HL-60 (cell line): ENCODE measurements at places on chromosomes 2 and 18.

- DNase-seq = no peak
These were observed 53.9 kb upstream of the RAB27B start for GRCh38 chr18:54774423-54774822.

DNA sequence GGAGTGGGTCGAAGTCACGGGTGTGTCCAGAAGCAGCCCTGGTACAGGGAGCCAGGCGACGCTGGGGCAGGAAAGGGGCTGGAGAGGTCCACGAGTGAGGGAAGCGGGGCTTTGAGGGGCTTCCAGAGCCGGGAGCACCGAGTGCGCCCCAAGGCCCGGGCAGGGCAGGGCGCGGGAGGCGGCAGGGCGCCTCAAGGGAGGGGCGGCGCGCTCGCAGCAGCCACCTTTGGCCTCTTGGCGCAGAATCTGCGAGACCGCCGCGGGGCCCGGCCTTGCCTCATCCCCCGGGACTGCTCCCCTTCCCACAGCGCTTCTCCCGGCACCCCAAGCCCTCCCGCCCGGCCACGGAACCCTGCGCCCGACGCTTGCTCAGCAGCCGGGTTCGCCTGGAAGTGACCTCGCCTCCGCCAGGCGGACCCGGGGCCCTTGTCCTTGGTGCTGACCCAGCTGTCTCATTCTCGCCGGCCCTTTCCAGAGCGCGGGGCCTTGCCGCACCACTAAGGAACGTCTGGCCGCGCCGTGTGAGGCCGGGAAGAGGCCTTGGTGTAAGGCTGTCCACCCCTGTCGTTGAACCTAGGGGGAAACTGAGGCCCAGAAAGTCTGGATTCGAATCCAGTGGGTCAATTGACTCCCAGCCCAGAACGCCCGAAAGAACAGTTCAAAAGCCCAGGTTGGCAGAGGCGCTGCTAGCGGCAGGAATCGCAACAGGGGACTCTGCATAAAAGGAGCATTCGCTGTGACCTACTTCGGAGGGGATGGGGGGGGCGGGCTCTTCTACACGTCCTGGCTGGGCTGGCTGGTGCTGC is 584 bp upstream of the DNER start:
- peak; percentile 42 for DNase-seq

DNA sequence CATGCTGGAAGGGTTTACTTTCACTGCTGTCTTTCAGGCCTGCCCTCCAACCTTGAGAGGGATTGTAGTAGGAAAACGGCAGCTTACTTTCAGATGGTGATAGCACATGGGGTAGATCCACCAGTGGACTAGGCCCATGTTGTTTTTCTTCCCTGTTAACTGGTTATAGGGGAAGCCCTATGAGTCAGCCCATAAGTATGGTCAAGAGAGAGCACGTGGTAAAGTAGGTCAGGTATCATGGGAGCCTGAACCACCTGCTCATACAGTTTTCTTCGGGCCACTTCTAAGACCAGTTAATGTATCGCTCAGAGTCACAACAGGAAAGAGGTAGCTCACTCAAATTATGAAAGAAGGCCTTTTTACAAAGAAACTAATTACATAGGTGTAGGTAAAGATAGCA is 33.0 kb downstream of the PDK1 start:
- DNase-seq = no peak

DNA sequence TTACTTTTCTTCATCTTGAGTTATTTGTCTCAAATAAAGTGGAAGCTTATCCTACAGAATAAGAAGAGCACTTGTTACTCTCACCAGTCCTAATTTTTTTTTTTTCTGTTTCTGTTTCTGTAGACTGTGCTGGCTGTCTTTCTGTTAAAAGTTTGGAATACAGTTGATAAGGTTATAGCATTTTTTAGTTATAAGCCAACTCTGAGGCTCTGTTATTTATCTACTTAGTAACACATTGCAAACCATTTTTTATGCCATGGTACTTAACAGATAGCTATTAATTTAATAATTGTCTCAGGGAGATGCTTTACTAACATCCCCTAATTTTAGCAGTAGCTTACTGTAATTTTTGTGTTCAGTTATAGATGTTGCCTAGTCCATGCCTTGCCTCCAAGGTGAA is 37.9 kb downstream of the CREB1 start:
- no peak for DNase-seq

DNA sequence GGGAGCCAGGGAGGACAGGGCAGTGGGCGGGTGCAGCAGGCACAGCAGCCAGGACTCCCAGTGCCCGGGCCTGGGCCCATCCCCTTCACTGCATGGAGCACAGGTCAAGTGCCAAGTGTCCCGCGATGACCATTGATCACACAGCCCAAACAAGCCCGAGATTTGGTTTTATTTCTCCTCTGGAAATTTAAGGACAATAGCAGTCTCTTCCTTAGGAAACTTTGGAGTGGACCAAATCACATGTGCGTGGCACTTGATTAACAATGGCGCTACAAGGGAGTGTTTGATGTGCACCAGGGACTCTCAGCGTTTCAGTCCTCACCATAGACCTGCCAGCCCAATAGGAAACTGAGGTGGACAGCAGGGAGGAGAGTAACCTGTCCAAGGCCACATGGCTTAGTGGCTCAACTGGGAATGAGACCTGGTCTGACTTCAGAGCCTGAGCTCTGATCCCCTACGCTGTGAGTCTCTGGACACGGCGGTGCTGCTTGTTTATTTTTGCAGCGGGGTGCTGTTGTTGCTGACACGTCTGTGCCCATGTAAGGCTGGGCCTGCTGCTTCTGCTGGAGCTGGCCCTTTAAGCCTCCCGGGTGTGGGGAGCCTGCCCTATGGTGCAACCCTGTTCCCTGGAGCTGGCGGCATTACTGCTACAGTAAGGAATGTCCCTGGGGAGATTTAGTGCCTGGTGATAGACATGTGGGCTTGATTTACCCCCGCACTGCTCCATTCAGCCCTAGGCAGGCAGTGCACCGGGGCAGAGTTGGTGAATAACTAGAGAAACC is 194.2 kb downstream of the INHBB start:
- DNase-seq = no peak

DNA sequence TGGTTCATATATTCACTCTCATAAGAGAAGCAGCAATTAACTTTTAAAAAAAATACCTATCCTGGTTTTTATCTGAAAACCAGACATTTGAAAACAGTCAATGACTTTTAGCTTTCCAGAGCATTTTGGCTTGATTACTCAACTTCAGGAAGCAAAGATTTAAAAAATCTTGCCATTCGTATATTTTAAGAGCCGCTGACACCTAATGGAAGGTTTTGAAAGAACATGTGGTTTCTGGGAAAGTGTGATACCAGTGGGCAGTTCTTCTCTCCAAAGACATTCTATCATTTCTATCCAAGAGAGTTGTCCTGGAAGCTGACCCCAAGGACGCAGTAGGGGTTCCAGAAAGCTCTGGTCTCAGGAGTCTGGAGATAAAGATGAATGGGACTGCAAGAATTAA is 234.7 kb downstream of the TTC32 start:
- DNase-seq = no peak

GRCh38 chr2:46549166-46549844 is 69.9 kb downstream of the TMEM247 start:
- no peak for DNase-seq

GRCh38 chr2:11305338-11305737 is 39.1 kb downstream of the ROCK2 start:
- no peak for DNase-seq

- DNase-seq = no peak
These were observed 87.8 kb upstream of the TFCP2L1 start for GRCh38 chr2:121372721-121373353.

DNA sequence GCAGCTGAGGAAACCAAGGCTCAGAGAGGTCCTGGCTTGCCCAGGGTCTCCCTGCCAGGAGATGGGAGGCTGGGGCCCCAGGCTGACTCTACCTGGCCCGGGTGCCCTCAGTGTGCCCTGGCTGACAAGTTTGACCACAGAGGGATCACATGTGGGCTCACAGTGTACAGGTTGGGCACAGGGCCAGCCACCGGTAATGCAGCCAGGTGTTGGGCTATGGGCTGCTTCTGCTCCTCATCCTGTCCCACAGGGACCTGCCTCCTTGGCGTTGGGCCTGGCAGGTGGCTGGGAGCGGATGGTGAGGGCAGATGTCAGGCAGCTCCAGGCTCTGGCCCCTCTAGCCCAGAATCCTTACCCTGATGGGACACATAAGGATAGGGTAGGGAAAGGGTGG is 250.5 kb downstream of the LOXHD1 start:
- no peak for DNase-seq

DNA sequence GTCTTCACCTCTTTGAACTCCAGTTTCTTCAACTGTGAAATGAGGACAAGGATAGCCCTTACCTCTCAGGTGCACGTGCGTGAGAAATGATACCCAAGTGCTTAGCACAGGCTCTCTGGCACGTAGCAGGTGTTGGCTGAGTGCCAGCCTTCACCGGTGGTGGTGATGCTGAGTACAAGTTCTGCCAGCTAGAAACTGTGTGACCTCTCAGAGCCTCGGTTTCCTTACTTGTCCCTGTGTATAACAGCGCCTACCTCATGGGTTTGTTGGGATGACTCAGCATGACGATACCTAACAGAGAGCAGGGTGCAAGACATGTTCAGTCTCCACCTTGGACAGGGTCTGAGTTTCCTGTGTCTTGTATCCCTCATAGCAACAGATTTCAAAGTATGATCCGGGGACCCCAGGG is 205.1 kb downstream of the TNS1 start:
- DNase-seq = no peak

DNA sequence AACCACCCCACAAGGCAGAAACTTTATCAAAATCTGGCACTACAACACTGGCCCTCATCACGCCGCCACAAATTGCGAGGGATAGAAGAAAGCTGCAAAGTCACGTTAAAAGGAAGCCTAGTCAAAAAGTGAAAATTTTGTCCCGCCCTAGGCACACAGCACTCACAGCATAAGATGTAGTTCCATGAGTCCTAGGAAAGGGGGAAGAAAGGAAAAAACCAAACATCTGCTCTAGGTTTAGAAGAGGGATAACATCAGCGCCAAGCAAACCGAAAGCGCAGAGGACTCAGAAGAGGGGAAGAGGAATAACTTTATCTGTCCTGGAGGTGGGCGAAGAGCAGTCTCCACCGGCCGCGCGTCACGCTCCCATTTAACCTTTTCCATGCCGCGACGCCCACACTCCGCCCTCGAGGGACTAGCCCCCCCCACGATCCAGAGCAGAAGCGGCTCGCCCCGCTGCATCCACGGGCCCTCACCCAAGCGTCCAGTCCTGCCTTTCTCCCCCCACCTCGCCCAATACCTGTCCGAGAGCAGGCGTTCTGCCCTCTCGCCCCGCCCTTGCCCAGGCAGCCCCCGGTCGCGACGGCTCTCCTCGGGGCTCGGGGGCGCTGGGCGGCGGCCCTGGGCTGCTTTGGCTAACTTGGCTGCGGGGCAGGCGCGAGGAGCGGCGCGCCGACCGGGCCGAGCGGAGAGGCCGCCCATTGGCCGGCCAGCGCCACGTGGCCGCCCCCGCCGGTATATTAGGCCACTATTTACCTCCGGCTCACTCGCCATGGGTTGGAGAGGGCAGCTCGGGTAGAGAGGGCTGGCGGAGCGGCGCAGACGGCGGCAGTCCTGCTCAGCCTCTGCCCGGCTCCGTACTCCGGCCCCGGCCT is at the start of gene HOXD1:
HOXD1 (plus strand) TSS at position 770 of the 875 bp plus-strand sequence. CDS start 134 bp downstream, outside the sequence.
- no peak for DNase-seq

DNA sequence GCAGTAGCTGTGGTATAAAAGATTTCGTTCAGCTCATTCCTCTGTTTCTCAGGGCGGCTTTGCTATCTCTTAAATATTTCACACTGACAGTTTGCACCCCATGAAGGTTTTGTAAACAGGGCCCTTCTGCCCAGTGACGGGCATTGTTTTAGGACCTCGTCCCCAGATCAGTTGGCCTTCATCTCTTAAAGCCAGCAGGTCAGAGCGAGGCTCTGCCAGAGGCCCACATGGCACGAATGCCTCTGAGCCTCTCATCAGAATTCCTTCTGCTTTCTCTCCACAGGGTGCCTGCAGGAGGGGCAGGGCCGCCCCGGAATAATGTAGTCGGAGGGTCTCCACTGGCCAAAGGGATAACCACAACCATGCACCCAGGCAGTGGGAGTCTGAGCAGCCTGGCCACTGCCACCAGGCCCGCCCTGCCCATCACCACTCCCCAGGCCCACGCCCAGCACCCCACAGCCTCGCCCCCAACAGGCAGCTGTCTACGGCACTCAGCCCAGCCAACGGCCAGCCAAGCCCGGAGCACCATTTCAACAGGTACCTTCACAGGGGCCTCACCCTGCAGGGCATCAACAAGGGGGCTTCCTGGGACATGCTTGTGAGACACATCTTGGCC is 177.0 kb downstream of the SEPTIN10 start:
- no peak for DNase-seq

- DNase-seq = no peak
These were observed 12.5 kb downstream of the SDC1 start for GRCh38 chr2:20212459-20212870.

- no peak for DNase-seq
These were observed 308.9 kb upstream of the ATP5MC3 start for GRCh38 chr2:175490360-175490791.

DNA sequence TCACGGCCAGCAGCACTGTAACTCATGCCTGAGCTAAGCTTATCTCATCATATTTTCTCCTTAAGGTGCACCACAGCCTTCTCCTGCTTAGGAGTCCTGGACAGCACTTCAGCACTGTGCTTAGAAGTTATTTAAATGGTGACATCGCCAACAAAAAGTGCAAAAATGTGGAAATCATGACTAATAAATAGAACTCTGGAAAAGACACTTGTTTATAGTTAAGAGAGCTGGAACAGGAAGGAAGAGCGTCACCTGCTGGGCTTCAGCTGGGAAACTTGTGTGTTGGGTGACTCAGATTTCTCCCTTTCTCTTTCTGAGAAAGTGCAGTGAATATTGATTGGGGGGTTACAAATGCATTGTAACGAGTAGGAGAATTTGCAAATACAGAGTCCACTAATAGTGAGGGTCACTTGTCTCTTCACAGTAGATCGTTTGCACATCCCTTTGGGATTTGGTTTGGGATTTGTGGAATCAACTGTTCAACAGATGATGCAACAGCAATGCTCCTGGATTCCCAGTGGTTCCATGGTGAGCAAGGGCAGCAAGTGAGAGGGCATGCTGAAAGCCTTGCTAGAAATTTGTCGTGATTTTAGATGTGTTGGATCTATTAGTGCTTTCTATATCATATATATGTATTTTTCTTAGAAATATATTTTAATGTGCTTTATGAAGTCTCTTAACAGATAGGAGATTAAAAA is 84.2 kb downstream of the DOK6 start:
- DNase-seq = no peak

DNA sequence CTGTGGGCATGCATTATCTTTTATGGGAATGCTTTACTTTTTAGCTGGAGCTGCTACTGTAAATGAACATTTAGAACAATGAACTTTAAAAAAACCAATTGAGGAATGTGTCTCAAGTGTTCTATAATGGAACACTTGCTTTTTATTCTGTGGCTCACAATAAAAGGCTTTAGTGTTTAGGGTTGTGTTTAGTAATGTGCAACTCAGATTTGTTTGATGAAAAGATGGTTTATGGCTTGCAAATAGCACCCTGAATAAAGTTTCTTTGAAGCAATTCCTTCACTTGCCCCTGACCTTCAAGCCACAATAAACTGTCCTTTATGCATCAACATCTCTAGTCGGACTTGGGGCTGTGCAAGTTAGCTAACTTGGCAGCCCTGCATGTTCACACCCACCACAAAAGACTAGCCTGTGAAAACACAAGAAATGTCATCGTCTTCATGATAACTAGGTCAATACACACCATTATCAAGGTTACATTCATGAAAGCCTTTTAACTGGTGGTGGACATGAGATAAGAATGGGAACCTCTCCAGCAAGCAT is 98.7 kb downstream of the MYO1B start:
- no peak for DNase-seq

GRCh38 chr2:49753344-49753985 is 599.1 kb upstream of the FSHR start:
- DNase-seq = no peak

GRCh38 chr18:74714791-74715190 is 117.1 kb downstream of the ZNF407 start:
- DNase-seq = no peak
